Omental fat pad (tissue), 4 donors: ENCODE measurements at places on chromosomes 13 and 19. TPM values are rescaled to one million over a fixed set of nuclear protein-coding genes. Genes with fewer than 3 reads are reported as not detected.

The NCAN gene
- not detected for total RNA-seq

The TGFBR3L gene
- total RNA-seq: not detected

The RFXAP gene
- total RNA-seq: 3.5 TPM

The TEX26 gene
- total RNA-seq: not detected

The SOX1 gene
- not detected for total RNA-seq
